ENCODE measurements at places on chromosomes 12 and 14.

- DNase-seq: no peak
These were observed 60.5 kb downstream of the AMN start for GRCh38 chr14:102982852-102983470.

- DNase-seq: no peak
These were observed 32.3 kb upstream of the PTCSC3 start for GRCh38 chr14:36208690-36209278.

DNA sequence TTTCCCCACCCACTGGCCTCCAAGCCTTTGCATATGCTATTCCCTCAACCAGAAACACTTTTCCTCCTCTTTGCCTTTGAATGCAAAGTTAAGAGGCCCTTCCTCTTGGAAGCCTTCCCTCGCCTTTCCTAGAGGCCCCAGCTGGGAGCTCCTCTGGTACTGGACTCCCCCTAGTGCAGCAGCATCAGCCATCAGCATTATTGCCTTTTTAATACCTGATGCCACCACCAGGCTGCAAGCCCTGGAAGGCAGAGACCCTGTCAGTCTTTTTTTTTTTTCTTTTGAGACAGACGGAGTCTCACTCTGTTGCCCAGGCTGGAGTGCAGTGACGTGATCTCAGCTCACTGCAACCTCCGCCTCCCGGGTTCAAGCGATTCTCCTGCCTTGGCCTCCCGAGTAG, 19.1 kb upstream of the PLA2G1B start:
- DNase-seq: no peak

DNA sequence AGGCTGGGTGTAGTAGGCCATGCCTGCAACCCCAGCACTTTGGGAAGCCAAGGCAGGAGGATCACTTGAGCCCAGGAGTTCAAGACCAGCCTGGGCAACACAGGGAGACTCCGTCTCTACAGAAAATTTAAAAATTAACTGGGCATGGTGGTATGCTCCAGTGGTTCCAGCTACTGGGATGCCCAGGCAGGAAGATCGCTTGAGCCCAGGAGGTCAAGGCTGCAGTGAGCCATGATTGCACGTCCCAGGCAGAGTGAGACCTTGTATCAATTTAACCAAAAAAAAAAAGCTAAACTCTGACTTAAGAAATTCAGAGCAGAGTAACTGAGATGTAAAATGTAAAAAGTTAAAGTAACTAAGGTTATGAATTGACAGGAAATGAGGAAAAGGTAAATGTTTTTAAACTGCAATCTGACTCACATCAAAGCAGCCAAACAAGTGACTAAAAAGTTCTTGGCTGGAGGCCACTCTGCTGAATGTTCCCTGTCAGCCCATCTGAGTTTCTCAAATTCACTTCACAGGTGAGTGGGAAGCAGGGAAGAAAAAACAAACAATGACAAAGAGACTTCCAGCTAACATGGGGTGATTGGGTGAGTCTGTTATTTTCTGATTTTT, 21.3 kb downstream of the PRKD1 start:
- DNase-seq: no peak

- DNase-seq: no peak
These were observed 4.8 kb upstream of the AEBP2 start for GRCh38 chr12:19434538-19434937.

- no peak for DNase-seq
These were observed 24.9 kb upstream of the PRKAB1 start for GRCh38 chr12:119642986-119643385.

GRCh38 chr12:65962921-65963861, 138.9 kb downstream of the HMGA2 start:
- peak; percentile 6 for DNase-seq

DNA sequence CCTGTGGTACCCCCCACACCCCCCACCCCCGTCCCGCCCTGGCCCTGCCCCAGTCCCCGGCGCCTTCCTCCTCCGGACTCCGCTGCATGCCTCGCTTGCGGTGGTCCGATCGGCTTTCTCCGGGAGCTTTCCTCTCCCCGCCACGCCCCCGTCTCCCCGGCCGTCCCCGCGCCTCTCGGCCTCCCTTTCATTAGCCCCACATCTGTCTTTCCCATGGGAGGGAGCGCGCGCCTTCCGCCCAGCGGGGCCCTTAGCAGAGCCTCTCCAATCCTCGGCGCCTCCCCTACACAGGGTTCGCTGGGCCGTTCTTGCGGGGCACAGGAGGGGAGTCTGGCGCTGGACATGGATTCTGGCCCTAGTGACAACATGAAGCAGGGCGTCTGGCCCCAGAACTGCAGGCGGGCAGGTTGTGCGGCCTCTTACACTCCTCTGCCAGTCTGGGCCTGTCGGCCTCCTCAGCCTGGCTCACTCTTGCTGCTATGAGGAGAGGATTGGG, 1.5 kb upstream of the EFS start:
- DNase-seq: no peak

DNA sequence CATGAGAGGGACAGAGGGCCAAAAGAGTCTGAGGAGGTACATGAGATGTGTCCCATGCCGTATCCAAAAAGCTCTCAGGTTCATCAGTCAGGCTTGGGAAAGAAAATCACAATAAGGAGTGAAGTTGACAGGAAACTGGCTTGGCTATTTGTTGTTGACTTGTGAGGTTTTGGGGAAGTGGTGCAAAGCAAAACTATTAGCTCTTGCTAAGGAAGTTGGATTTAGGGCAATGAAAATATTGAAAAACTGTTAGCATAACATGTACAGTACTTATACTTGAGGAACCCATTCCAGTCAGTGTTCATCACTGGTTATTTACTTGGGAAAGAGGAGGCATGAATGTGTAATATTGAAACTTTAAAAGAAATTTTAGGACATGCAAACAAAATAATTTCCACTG, 145.9 kb downstream of the DUSP6 start:
- no peak for DNase-seq

GRCh38 chr14:73725116-73726024, 11.2 kb upstream of the PNMA1 start:
- DNase-seq: no peak

- no peak for DNase-seq
These were observed 14.9 kb upstream of the TTC7B start for GRCh38 chr14:90830931-90831701.

DNA sequence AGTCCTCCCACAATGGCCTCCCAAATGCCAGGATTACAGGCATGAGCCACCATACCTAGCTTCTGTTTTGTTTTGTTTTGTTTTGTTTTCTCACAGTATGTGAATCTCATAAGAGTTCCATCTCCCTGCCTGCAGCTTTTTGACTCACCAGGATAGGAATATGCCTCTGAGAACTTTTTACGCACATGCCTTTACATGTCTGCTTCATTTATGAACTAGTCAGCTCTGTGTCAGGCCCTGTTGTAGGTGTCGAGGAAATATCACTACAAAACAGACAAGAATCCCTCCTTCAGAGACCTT, 89.0 kb downstream of the BORCS5 start:
- DNase-seq: no peak

DNA sequence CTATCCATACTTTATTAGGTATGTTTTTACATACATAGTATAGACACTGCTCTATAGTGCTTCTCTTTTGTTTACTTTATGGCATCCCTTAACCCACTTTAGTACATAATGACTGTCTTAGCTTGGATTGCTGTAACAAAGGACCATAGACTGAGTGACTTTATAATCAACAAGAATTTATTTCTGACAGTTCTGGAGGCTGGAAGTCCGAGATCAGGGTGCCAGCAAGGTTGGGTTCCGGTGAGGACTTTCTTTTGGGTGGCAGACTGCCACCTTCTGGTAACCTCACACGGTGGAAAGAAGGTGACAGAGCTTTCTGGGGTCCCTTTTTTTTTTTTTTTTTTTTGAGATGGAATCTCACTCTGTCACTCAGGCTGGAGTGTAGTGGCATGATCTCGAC, 48.6 kb upstream of the PPM1H start:
- no peak for DNase-seq

DNA sequence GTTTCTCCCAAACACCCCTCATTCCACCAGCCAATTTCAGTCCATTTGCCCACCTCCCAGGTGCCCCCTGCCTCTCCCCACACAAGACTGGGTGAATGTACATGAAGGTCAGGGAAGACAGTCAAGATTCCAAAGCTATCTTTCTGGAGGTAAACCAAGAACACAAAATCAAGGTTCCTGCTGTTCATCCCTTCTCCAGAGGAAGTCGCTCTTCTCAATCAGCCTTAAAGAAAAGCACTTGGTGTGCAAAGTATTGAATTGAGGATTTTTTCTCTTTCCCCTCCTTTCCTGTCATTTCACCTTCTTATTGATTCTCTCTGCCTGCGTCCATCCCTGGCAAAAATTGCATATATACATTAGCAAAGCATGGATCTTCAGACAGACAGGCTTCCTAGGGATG, 4.5 kb downstream of the GRIN2B start:
- DNase-seq: no peak

GRCh38 chr12:6424866-6425265, 19.9 kb upstream of the CD27 start:
- no peak for DNase-seq

GRCh38 chr14:35391388-35391710, 13.2 kb downstream of the NFKBIA start:
- no peak for DNase-seq

- no peak for DNase-seq
These were observed 1.9 kb downstream of the RPLP0 start for GRCh38 chr12:120199025-120199424.

Measured in stimulated activated CD4-positive, alpha-beta T cell treated with anti-CD3 and anti-CD28 coated beads, TNF-alpha, amount 100 ng/mL, for 24 hours (primary cell).